SHP77 (cell line): ENCODE measurements at places on chromosomes 5 and 9.

DNA sequence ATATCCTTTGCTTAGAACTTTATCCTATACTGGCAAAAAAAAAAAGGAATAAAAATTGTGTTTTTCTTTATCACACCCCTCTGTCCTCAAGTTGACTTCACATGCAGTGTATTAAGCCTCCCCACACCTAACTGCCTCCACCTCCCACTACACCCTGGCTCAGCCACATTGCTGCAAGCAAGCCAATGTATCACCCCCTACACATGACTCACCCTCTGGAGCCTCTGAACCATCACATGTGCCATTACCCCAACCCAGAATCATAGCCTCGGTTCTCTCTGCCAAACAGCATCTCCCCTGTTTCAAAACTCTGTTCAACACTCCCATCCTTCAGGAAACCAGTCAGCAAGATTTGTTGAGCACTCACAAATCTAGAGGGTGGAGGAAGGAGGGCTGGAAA, 209.0 kb downstream of the CWC27 start:
- no peak for DNase-seq

GRCh38 chr9:35191105-35191504, 29.3 kb downstream of the UNC13B start:
- DNase-seq, result no peak

DNA sequence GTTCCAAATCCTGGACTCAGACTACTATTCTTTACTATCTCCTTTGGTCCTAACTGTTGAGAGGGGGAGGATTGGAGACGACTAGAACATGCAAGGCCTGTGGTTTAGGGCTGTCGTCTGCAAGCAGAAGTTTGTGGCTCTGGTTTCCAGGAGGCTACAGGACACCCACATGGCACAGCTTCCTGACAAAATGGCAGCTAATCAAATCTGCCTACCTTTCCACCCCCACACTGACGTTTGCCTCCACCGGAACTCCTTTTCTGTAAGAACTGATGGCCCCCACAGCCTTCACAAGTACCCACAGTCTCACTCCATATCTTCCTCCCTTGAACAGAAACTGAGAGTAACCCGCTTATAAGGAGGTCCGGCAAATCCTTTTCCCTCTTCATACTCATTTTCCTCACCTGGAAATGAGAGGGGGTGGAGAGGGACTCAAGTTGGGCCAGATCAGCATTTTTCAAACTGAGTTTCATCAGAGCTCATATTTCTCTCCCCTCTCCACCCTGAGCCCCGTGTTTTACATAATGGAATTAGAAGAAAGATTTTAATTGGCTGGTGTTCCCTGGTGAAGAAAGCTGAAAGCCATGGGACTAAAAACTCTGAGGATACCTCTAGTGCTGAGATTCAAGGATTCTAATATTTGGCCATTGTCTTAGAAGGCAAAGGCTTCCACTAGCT, 5.2 kb downstream of the SLC31A2 start:
- DNase-seq, result no peak

DNA sequence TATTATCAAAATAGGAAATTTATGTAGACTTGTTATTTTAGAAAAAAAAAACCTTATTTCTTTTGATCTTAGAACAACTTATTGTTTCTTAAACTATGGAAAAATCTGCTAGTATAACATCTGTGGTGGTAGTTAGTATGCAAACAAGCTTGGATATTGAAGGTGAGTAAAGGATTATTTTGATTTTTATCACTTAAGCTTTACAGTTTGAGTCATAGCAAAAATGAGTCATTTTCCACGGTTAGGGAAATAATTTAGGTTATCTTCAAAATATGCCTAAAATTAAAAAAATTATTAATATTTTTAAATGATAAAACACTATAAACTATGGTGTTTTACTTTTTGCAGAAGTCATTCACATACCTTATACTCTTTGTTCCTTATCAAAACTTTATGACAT, 107.2 kb upstream of the DHFR start:
- DNase-seq, result no peak

- DNase-seq, result peak; percentile 76
Measured at GRCh38 chr5:112848116-112848811, 12.8 kb upstream of the SRP19 start.

- DNase-seq, result no peak
Measured at GRCh38 chr5:37121027-37121426, 128.1 kb downstream of the CPLANE1 start.

- no peak for DNase-seq
Measured at GRCh38 chr5:17223367-17224185, 6.1 kb downstream of the BASP1 start.

DNA sequence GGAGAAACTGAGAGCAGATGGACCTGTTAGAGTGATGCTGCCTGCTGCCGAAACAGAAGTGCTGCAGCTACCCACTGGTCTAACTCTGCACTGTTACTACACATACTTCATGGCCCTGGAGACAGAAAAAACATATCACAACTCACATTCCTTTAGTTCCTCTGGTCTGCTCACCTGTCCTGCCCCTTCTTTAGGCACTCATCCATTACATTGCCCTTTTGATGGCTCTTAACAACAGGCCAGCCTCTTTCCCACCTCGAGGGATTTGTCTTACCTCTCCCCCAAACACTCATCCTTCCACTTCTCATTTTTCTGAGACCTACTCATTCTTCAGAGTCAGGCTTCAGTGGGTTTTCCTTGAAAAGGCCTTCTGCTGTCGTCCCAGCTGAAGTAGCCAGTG, 49.2 kb downstream of the KCTD16 start:
- no peak for DNase-seq

DNA sequence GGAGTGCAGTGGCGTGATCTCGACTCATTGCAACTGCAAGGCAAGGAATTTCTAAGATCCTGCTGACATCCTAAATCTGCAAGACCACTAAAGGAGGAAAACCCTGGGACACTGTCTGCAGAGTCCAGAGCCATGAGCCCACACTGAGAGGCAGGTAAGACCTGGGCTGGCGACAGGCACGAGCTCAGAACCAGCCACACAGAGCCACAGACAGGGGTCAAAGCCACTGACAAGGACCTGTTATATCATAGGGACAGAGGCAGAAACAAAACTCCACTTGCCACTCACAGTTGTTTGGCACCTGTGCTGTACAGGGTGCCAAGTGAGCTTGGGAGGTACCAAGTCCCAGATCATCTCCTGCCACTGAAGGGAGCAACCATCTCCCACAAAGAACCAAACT, 34.2 kb downstream of the IPPK start:
- no peak for DNase-seq
